ENCODE measurements at places on chromosomes 1 and 21. TPM values are rescaled to one million over a fixed set of nuclear protein-coding genes. Genes with fewer than 3 reads are reported as not detected.

DNA sequence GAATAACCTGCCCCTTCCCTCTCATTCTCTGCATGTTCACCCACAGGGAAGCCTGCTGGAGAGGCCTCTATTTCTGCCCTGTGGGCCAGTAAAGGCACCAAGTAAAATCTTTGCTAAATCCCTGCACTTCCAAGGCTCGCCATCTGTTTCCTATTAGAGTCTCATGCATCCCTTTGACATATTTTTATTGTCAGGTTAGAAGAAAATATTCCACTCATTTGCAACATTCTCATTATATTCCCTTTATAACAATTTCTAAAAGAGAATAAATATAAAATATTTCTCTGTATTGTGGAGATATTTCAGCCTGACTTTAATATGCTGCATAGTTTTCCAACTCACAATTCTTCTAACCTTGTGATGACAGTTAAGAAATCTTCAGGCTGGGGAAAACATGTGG, 340.4 kb upstream of the VAMP3 start:
- no peaks in the 10 kb centered on the region for H3K4me1 ChIP-seq
- no peak overlapping the region for H3K4me3 ChIP-seq
- no peaks in the 10 kb centered on the region for H3K36me3 ChIP-seq
- peaks cover 2% of the 10 kb centered on the region for H3K27me3 ChIP-seq
- no peak overlapping the region for H3K27ac ChIP-seq
- DNase-seq: no peak

DNA sequence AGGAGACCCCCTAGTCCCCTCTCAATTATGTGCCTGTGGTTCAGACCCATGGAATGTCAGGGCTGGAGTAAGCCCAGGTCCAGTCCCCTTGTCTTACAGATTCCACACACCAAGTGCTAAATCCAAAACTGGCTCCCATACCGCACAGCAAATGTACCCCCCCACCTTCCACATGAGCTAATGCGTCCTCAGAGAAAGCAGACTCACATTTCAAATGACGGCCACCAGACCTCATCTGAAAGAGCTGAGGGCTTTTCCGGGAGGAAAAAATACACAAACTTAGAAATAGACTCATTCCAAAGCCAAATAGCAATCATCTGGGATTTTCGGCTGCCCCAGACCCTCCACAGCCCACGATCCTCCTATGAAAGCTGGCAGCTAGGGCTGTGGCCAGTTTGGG, 12.8 kb upstream of the CNTN2 start:
- DNase-seq: no peak
- H3K4me1 ChIP-seq: peaks cover 3% of the 10 kb centered on the region
- no peak overlapping the region for H3K27ac ChIP-seq
- peaks cover 4% of the 10 kb centered on the region for H3K36me3 ChIP-seq

GRCh38 chr1:62621907-62622306, 24.6 kb downstream of the ANGPTL3 start:
- no peaks in the 10 kb centered on the region for H3K36me3 ChIP-seq
- no peak for DNase-seq
- no peaks in the 10 kb centered on the region for H3K27me3 ChIP-seq

DNA sequence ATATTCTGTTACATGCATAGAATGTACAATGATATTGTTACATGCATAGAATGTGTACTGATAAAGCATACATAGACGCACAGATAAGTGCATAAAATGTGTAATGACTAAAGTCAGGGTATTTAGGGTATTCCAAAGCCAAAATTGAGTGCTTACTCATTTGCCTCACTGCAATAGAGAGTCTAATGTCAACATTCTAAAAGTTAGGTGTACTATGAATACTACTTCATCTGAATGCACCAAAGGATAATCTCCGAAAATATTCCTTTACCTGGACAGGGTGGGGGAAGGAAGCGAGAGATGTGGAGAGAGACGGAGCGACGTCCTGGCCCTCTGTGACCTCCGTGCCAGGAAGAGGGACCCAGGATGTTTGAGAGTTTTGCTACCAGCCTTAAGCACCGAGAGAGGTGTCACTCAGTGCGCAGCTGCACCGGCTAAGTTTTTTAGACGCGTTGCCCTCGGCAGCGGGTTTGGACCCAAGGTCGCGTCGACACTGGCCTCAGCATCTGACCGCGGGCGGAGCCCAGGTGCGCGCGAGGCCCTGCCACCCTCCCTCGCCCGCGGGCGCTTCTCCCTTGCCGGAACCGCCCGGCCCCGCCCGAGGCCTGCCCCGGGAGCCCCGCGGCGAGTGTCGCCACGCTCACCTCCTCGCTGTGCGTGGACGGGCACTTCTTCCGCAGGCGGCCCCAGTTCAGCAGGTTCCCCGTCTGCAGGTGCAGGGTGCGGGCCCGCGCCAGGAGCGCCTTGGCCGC, 660 bp downstream of the GCLM start:
- H3K27ac ChIP-seq: peak overlapping the region; percentile 91
- peaks cover 3% of the 10 kb centered on the region for H3K27me3 ChIP-seq
- peaks cover 28% of the 10 kb centered on the region for H3K4me1 ChIP-seq
- H3K4me3 ChIP-seq: peak overlapping the region; percentile 94
- peak; percentile 35 for DNase-seq
- peaks cover 2% of the 10 kb centered on the region for H3K36me3 ChIP-seq

GRCh38 chr1:119091618-119092017, 48.8 kb downstream of the WARS2 start:
- no peak overlapping the region for H3K27ac ChIP-seq
- H3K4me1 ChIP-seq: no peaks in the 10 kb centered on the region
- DNase-seq: no peak
- H3K27me3 ChIP-seq: no peaks in the 10 kb centered on the region

GRCh38 chr1:151318975-151319374, 8.2 kb downstream of the PI4KB start:
- H3K27ac ChIP-seq: no peak overlapping the region
- no peaks in the 10 kb centered on the region for H3K27me3 ChIP-seq
- no peak for DNase-seq
- H3K4me3 ChIP-seq: no peak overlapping the region
- H3K4me1 ChIP-seq: peaks cover 35% of the 10 kb centered on the region
- H3K36me3 ChIP-seq: no peaks in the 10 kb centered on the region

DNA sequence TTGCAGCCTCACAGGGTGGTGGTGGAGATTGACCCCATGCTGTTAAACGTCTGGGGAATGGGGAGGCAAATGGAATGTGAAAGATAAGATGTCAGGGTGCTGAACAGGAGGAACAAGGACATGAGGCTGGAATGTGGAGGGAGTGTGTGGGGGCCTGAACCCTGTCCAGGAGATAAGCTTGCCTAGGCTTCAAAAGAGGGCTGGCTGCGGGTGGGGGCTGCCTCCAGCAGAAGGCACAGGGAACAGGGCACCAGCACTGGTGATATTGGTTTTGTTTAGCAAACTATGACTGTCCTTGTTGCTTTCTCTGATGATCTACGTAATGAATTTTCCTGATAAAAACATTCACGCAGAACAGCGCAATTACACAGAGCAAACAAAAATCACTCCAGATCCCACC, 52.4 kb upstream of the LRP8 start:
- no peak overlapping the region for H3K27ac ChIP-seq
- H3K4me1 ChIP-seq: peaks cover 7% of the 10 kb centered on the region
- H3K4me3 ChIP-seq: no peak overlapping the region
- no peaks in the 10 kb centered on the region for H3K36me3 ChIP-seq
- peaks cover 24% of the 10 kb centered on the region for H3K27me3 ChIP-seq
- DNase-seq: no peak

- H3K4me1 ChIP-seq: peaks cover 34% of the 10 kb centered on the region
- DNase-seq: peak; percentile 47
- peaks cover 15% of the 10 kb centered on the region for H3K36me3 ChIP-seq
- peaks cover 88% of the 10 kb centered on the region for H3K27me3 ChIP-seq
- no peak overlapping the region for H3K27ac ChIP-seq
Measured at GRCh38 chr1:156927215-156928042, 7.0 kb downstream of the LRRC71 start.

- no peak for DNase-seq
- no peak overlapping the region for H3K4me3 ChIP-seq
- H3K4me1 ChIP-seq: peaks cover 14% of the 10 kb centered on the region
Measured at GRCh38 chr1:53011175-53011574, 50.8 kb upstream of the PODN start.

DNA sequence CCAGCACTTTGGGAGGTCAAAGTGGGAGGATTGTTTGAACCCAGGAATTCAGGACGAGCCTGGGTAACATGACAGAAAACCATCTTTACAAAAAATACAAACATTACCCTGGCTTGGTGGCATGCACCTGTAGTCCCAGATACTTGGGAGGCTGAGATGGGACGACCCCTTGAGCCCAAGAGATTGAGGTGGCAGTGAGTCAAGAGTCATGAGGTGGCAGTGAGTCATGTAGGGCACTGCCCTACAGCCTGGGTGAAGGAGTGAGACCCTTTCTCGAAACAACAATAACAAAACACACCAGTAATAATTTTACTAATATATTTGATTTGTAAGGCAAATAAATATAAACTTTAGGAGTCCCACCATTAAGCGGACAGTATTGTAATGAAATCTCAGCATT, 1906.2 kb downstream of the NCAM2 start:
- no peaks in the 10 kb centered on the region for H3K27me3 ChIP-seq
- DNase-seq: no peak
- H3K27ac ChIP-seq: no peak overlapping the region
- H3K36me3 ChIP-seq: no peaks in the 10 kb centered on the region
- H3K4me1 ChIP-seq: no peaks in the 10 kb centered on the region

DNA sequence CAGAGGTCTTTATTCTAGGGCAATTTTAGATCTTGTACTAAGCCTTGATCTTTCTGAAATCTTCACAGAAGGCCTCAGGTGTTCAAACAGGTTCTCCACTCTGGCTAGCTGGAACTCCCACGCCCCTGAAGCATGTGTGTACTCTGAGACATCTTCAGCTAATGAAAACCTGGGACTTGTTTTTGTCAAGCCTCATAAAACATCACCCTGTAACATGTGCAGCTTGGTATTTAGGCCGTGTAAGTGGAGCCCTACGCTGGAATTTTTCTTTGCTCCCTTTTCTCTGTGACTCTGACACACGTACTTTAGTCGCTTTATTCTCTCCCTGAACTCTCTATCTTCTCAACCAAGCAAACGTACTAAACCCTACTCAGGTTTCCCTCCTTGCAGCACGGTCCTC, 701.9 kb upstream of the ZP4 start:
- H3K27me3 ChIP-seq: no peaks in the 10 kb centered on the region
- no peak overlapping the region for H3K27ac ChIP-seq
- no peaks in the 10 kb centered on the region for H3K4me1 ChIP-seq
- no peak overlapping the region for H3K4me3 ChIP-seq

GRCh38 chr21:38289705-38290485, 33.1 kb downstream of the KCNJ15 start:
- H3K27me3 ChIP-seq: peaks cover 21% of the 10 kb centered on the region
- H3K27ac ChIP-seq: no peak overlapping the region
- DNase-seq: no peak

DNA sequence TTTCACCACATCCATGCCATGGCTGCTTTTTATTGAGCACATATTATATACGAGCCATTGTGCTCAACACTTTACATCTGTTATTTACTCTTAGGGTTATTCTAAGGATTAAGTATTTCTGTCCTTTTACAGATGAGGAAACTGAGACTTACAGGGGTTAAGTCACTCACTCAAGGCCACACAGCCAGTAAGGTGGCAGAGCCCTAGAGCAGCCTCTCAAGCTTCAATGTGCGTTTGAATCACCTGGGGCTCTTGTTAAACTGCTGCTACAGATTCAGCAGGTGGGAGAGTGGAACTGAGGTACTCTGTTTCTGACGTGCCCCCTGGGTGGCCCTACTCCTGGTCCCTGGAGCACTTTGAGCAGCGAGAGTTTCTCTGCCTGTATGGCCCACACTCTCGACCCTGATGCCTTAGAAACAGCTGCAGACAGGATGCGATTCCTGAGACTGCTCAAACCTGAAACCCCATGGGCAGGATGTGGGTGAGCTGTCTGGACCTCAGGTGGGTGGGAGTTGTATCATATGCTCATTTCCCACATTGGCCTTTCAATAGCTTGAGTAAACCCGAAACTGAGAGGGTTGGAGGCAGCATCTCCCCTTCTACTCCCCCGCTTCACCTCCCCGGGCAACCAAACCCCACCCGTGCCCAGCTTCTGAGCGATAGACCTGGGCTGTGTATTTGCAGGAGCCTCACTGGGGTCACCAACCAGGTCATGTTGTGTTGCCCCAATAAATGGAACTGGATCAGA, 59.3 kb downstream of the MAN1C1 start:
- H3K36me3 ChIP-seq: peaks cover 14% of the 10 kb centered on the region
- peak overlapping the region; percentile 85 for H3K4me3 ChIP-seq
- peaks cover 74% of the 10 kb centered on the region for H3K4me1 ChIP-seq
- peak; percentile 49 for DNase-seq
- no peaks in the 10 kb centered on the region for H3K27me3 ChIP-seq

DNA sequence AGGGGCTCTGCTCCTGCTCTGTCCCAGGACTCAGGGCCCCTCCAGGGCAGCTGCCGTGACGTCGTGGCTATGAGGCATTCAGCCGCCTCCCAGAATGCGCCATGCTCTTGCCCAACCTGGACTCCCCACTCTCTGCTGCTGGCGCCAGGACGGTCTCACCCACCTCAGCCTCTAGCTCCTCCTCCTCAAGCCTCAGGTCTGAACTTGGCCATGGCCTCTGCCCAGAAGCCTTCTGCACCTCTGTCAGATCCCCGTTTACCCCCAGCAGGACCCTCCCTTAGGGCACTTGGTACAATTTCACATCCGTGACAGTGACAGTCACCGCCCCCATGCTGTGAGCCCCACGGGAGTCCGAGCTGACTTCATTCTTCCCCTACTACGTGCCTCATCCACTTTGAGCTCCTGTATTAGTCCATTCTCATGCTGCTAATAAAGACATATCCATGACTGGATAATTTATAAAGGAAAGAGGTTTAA, 4.9 kb downstream of the CSTB start:
- H3K4me3 ChIP-seq: no peak overlapping the region
- peaks cover 2% of the 10 kb centered on the region for H3K36me3 ChIP-seq
- no peak overlapping the region for H3K27ac ChIP-seq
- peaks cover 21% of the 10 kb centered on the region for H3K4me1 ChIP-seq
- no peak for DNase-seq

DNA sequence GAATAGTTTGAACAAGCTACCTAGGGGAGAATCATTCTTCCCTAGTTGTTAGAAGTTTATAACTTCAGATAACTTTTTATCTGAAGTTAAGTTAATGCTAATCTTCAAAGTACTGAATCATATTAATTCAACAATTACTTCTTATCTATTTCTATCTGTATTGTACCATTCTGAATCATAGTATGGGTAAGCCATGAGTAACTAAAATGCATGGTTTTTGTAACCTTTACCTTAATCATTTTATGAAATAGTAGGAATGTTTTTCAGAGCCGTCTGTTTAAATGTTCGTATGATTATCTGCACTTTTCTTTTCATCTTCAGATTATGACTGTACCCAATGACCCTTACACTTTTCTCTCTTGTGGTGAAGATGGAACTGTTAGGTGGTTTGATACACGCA, 50.3 kb upstream of the MPC2 start:
- H3K27ac ChIP-seq: no peak overlapping the region
- no peak overlapping the region for H3K4me3 ChIP-seq
- peaks cover 9% of the 10 kb centered on the region for H3K4me1 ChIP-seq
- no peak for DNase-seq

Gene SMIM1
- total RNA-seq: 0.75 TPM

Gene KRTAP21-2
- total RNA-seq: not detected

Gene TMIGD3
- total RNA-seq: not detected

Gene OR2W3
- 0.72 TPM for total RNA-seq
